ENCODE measurements at places on chromosomes 12 and 14.

DNA sequence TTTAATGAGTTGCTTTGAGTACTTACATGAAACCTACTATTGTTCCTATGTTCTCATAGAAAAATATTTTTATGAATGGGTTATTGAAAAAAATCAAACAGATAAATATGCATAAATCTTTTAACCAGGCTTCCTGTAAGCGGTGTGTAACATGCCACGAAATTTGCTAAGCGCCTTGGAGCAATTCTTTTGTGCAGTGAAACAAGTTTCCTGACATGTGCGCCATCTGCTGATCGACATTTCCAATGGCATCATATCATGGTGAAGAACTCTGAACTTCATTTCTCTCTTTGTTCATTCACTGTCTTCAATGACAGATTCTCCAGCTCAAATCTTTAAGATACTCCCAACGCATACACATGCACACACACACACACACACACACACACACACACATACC, 145.6 kb upstream of the NAV3 start:
- ATAC-seq: no peak
- no peaks in the 10 kb centered on the region for H3K4me1 ChIP-seq
- no peak overlapping the region for H3K27ac ChIP-seq
- no peaks in the 10 kb centered on the region for H3K36me3 ChIP-seq
- no peaks in the 10 kb centered on the region for H3K27me3 ChIP-seq

GRCh38 chr12:4014858-4015224, 141.6 kb upstream of the PARP11 start:
- H3K27me3 ChIP-seq: no peaks in the 10 kb centered on the region
- no peaks in the 10 kb centered on the region for H3K36me3 ChIP-seq
- no peak overlapping the region for H3K27ac ChIP-seq
- no peak overlapping the region for H3K4me3 ChIP-seq
- no peaks in the 10 kb centered on the region for H3K4me1 ChIP-seq

GRCh38 chr14:28406196-28406595, 360.4 kb upstream of the FOXG1 start:
- ATAC-seq: no peak
- H3K36me3 ChIP-seq: no peaks in the 10 kb centered on the region
- H3K4me1 ChIP-seq: no peaks in the 10 kb centered on the region

- H3K4me1 ChIP-seq: no peaks in the 10 kb centered on the region
- H3K36me3 ChIP-seq: no peaks in the 10 kb centered on the region
- no peaks in the 10 kb centered on the region for H3K27me3 ChIP-seq
- H3K27ac ChIP-seq: no peak overlapping the region
- no peak for ATAC-seq
Measured at GRCh38 chr12:104505095-104505818, 48.5 kb downstream of the CHST11 start.

DNA sequence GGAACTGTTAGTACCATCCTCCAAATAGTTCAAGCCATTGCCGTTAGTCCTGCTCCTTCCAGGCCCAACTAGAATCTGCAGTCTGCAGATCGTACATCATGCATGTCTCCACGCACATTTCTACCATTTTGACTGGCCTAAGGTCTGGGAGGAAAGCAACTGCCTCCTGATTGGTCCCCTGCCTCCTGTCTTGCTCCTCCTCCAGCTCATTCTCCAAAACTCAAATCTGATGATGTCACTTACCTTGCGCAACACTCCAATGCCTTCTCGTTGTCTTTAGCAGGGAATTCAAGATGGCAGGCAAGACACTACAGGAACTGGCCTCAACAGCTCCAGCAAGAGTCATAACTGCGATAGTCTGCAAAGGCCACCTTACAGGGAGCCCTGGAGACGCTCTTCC, 9.7 kb upstream of the HCAR1 start:
- no peak overlapping the region for H3K27ac ChIP-seq
- H3K27me3 ChIP-seq: no peaks in the 10 kb centered on the region
- no peak overlapping the region for H3K4me3 ChIP-seq
- no peak for ATAC-seq
- no peaks in the 10 kb centered on the region for H3K36me3 ChIP-seq

GRCh38 chr12:54711669-54712068, 63.5 kb upstream of the DCD start:
- peaks cover 12% of the 10 kb centered on the region for H3K27me3 ChIP-seq
- no peak overlapping the region for H3K27ac ChIP-seq
- H3K36me3 ChIP-seq: no peaks in the 10 kb centered on the region
- no peaks in the 10 kb centered on the region for H3K4me1 ChIP-seq

DNA sequence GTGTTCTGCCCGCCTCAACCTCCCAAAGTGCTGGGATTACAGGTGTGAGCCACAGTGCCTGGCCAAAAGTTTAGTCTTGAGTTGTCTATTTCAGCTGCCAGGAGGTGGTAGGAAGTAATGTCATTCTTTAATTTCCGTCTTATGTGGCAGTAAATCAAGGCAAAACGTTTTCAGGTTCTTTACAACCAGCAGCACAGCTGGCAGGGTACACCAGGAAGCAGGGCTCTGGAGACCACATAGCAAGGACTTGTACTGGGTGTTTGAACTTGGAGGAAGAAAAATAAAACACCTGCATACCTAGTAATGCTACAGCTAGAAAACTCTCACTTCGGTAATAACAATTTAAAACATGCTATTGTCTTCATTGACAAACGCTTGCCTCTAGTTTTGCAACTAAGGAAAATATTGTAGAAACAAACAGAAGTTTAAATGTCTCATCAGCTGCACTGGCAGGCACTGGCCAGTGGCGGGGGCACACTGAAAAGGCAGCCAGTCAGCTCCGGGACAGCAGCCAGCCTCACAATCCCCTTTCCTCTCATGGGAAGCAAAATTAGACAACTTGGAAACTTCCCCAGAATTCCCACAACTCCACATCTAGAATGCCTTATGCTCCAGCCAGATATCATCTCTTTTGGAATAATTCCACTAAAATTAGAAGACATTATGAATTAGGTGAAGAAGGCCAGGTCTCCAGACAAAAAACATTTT, 72.2 kb downstream of the CLIP1 start:
- peak overlapping the region; percentile 56 for H3K27ac ChIP-seq
- ATAC-seq: peak; percentile 86
- H3K4me3 ChIP-seq: no peak overlapping the region
- no peaks in the 10 kb centered on the region for H3K36me3 ChIP-seq

- H3K36me3 ChIP-seq: peaks cover 17% of the 10 kb centered on the region
- H3K4me3 ChIP-seq: no peak overlapping the region
- H3K4me1 ChIP-seq: peaks cover 7% of the 10 kb centered on the region
- H3K27me3 ChIP-seq: no peaks in the 10 kb centered on the region
- ATAC-seq: peak; percentile 67
Measured at GRCh38 chr12:108779998-108780688, 48.8 kb upstream of the CORO1C start.

- no peak overlapping the region for H3K27ac ChIP-seq
- no peak overlapping the region for H3K4me3 ChIP-seq
- no peaks in the 10 kb centered on the region for H3K36me3 ChIP-seq
- ATAC-seq: no peak
- no peaks in the 10 kb centered on the region for H3K27me3 ChIP-seq
Measured at GRCh38 chr12:89319606-89320005, 32.7 kb downstream of the DUSP6 start.

DNA sequence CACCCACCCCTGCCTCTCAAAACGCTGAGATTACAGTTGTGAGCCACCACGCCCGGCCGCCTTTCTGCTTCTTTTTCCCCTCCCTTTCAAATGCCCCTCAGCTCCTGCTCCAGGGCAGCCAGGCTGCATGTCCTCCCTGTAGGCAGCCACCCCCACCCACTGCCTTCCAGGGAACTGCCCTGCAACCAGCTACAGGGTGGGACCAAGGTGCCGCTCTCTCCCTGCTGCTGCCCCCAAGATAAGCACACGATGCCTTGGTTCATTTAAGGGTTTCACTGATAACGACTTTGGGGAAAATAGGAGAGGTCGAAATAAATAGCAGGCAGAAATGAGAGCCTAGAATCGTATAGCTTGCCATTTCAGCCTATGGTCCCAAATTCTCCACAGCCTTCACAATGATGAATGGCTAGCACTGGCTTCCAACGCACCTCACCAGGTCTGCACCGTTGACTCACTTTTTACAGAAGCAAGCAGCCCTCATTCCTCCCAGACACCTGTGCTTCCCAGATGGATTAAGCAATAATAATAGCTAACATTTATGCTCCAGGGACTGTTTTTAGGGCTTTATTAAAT, 40.7 kb downstream of the ATG14 start:
- H3K4me1 ChIP-seq: no peaks in the 10 kb centered on the region
- no peak overlapping the region for H3K4me3 ChIP-seq
- H3K36me3 ChIP-seq: peaks cover 92% of the 10 kb centered on the region
- no peak overlapping the region for H3K27ac ChIP-seq
- ATAC-seq: no peak

- H3K27me3 ChIP-seq: peaks cover 26% of the 10 kb centered on the region
- H3K36me3 ChIP-seq: no peaks in the 10 kb centered on the region
- no peak for ATAC-seq
- no peak overlapping the region for H3K4me3 ChIP-seq
- H3K27ac ChIP-seq: no peak overlapping the region
- no peaks in the 10 kb centered on the region for H3K4me1 ChIP-seq
Measured at GRCh38 chr14:76846331-76847047, 20.3 kb downstream of the LRRC74A start.

DNA sequence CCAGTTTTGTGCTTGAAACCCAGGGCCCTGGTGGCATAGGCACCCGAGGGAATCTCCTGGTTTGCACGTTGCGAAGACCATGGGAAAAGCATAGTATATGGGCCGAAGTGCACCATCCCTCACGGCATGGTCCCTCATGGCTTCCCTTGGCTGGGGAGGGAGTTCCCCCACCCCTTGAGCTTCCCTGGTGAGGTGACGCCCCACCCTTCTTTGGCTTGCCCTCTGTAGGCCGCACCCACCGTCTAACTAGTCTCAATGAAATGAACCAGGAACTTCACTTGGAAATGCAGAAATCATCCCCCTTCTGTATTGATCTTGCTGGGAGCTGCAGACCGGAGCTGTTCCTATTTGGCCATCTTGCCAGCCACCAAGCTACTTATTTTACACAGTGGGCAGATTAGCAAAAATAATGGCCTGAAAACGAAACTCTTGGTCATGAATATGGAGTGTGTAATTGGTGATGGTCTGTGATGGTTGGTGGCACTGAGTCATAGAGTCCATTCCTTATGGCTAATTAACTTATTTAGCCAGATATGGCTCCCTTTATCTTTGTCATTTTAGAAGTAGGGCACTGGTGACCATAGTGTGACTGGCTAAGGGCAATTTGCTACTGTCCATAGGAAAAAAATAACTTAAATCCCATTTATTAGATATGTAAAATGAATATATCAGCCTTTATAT, 21.3 kb upstream of the KCNJ8 start:
- H3K27me3 ChIP-seq: no peaks in the 10 kb centered on the region
- H3K4me3 ChIP-seq: no peak overlapping the region
- no peak for ATAC-seq
- H3K4me1 ChIP-seq: no peaks in the 10 kb centered on the region
- H3K27ac ChIP-seq: no peak overlapping the region

GRCh38 chr14:56417173-56417572, 162.4 kb upstream of the TMEM260 start:
- H3K4me1 ChIP-seq: no peaks in the 10 kb centered on the region
- no peak overlapping the region for H3K27ac ChIP-seq
- ATAC-seq: no peak
- H3K27me3 ChIP-seq: no peaks in the 10 kb centered on the region
- no peak overlapping the region for H3K4me3 ChIP-seq

- H3K4me3 ChIP-seq: no peak overlapping the region
- H3K4me1 ChIP-seq: no peaks in the 10 kb centered on the region
- no peak overlapping the region for H3K27ac ChIP-seq
- no peaks in the 10 kb centered on the region for H3K36me3 ChIP-seq
- no peaks in the 10 kb centered on the region for H3K27me3 ChIP-seq
- ATAC-seq: no peak
Measured at GRCh38 chr12:83541446-83541845, 854.7 kb downstream of the TMTC2 start.

DNA sequence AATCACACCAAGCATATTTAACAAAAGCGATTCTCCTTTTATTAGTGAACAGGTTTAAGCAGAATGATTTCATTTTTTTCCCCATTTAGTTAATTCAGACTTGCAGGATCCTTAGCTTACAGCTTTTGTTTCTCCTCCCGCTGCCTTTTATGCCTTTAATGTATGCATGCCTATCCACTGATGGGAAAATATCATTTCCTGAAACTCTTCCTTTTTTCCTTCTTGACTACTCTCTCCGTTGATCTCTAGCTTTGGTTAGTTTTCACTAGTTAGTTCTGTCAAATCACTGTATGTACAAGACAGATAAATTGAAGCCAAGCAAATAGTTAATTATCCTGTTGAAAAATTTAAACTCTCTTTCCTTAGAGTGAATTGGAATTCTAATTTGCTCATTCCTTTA, 26.3 kb downstream of the NKX2-1 start:
- H3K27me3 ChIP-seq: peaks cover 93% of the 10 kb centered on the region
- H3K27ac ChIP-seq: no peak overlapping the region
- H3K4me1 ChIP-seq: no peaks in the 10 kb centered on the region
- H3K4me3 ChIP-seq: no peak overlapping the region
- H3K36me3 ChIP-seq: no peaks in the 10 kb centered on the region

- no peaks in the 10 kb centered on the region for H3K27me3 ChIP-seq
- ATAC-seq: no peak
- no peak overlapping the region for H3K4me3 ChIP-seq
- H3K27ac ChIP-seq: no peak overlapping the region
- no peaks in the 10 kb centered on the region for H3K36me3 ChIP-seq
- peaks cover 14% of the 10 kb centered on the region for H3K4me1 ChIP-seq
Measured at GRCh38 chr12:89180496-89180895, 171.8 kb downstream of the DUSP6 start.

- H3K27ac ChIP-seq: no peak overlapping the region
- no peak overlapping the region for H3K4me3 ChIP-seq
- ATAC-seq: no peak
- H3K4me1 ChIP-seq: no peaks in the 10 kb centered on the region
- H3K27me3 ChIP-seq: no peaks in the 10 kb centered on the region
- no peaks in the 10 kb centered on the region for H3K36me3 ChIP-seq
Measured at GRCh38 chr14:65414961-65415589, 2.5 kb downstream of the FUT8 start.

DNA sequence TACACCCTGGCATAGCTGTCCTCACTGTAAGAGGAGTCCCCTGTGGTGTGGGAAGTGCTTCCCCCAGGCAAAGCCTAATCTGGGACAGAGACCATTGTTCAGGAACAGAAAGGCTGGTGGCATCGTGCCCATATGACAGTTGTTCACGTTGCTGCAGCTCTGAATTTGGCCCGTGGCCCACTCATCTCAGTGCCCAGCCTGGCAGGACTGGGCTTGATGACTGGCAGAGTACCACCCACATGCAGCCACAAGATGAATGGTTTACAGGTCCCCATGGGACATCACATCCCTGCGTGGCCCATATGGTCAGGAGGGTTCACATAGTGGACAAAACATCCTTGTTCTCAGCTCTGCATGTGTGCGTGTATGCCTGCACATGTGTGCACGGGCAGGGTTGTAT, 17.5 kb downstream of the IQSEC3 start:
- no peak overlapping the region for H3K27ac ChIP-seq
- no peaks in the 10 kb centered on the region for H3K4me1 ChIP-seq
- H3K36me3 ChIP-seq: no peaks in the 10 kb centered on the region

DNA sequence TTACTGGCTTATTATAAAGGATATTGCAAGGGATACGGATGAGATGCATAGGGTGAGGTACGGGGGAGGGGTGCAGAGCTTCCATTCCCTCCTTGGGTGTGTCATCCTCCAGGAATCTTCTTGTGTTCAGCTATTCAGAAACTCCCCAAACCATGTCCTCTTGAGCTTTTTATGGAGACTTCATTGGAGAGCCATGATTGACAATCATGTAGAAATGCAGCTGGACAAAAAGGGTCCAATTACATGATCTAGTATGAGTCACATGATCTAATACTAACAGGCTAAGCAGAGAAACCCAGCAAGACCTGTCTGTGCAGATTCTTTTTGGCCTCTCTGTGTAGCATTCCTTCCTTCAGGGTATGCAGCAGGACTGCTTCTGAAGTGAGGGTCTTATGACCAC, 23.9 kb upstream of the FLVCR2 start:
- H3K27me3 ChIP-seq: no peaks in the 10 kb centered on the region
- ATAC-seq: no peak
- H3K27ac ChIP-seq: no peak overlapping the region
- H3K36me3 ChIP-seq: no peaks in the 10 kb centered on the region
- no peaks in the 10 kb centered on the region for H3K4me1 ChIP-seq

Measured in gastroesophageal sphincter (tissue), 4 donors.